ENCODE measurements at places on chromosomes 2 and 18.

- no peak for DNase-seq
Observed at GRCh38 chr2:168426861-168427260, 29.2 kb upstream of the CERS6 start.

GRCh38 chr2:241454837-241455485, 53.4 kb downstream of the STK25 start:
- DNase-seq, result no peak

GRCh38 chr2:42922790-42923579, 130.6 kb upstream of the HAAO start:
- no peak for DNase-seq

DNA sequence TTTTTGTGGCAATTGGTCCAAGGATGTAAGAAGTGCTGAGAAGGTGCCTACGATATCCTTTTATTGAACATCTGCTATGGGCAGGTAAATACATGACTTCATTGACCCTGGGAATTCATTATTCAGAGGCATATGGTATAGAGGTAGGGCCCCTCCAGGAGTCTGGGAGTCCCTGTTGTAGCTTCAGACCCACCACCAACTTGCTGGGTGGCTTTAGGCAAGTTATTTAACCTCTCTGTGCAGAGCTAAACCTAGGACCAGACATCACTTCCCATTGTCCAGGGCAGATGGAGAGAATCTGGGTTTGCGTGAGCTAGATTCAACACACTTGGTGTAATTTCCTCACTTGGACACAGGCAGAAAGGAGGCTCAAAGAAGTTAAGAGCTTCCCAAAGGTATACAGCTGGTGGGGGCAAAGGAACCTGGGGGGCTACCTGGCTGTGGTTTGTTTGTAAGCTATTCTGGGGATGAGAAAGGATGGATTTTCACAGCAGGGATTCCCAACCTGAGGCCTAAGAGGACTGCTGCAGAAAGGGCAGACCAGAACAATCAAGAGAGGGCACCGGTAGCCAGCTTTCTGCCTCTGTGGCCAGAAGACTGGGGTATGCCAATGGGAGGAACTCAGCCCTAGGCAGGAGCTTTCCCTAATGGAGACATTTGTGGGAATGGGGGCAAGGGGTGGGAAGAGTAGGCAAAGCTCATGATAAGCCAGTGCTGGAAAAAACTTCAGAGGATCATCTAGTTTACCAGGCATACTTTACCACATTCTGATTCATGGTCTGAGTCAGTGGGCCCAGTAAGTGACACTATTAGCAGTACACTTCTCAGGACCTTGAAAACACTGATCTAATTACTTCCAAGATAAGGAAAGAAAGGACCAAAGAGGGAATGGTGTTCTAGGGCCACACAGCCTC, 102.7 kb upstream of the SMAD2 start:
- no peak for DNase-seq

DNA sequence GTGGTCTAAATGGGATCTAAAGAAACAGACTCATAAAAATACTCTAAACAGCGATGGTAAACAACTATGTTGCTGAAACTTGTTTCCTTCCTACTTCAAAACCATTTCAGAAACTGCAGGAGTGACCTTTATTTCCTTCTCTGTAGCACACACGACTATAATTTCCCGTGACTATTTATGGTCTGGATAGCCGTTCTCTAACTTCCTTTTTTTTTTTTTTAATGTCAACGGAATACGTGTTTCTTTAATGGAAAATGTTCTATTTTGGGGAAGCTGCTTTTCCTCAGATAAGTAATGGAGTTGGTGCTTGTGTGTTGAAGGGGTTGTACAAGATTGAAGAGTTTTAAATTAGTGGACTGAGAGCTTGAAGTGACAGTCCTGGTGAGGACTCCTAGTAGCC, 224.1 kb downstream of the PHLPP1 start:
- DNase-seq, result no peak

- DNase-seq, result no peak
Observed at GRCh38 chr18:28581521-28582071, 404.7 kb upstream of the CDH2 start.

GRCh38 chr18:80154293-80154692, 45.2 kb downstream of the ADNP2 start:
- DNase-seq, result no peak

DNA sequence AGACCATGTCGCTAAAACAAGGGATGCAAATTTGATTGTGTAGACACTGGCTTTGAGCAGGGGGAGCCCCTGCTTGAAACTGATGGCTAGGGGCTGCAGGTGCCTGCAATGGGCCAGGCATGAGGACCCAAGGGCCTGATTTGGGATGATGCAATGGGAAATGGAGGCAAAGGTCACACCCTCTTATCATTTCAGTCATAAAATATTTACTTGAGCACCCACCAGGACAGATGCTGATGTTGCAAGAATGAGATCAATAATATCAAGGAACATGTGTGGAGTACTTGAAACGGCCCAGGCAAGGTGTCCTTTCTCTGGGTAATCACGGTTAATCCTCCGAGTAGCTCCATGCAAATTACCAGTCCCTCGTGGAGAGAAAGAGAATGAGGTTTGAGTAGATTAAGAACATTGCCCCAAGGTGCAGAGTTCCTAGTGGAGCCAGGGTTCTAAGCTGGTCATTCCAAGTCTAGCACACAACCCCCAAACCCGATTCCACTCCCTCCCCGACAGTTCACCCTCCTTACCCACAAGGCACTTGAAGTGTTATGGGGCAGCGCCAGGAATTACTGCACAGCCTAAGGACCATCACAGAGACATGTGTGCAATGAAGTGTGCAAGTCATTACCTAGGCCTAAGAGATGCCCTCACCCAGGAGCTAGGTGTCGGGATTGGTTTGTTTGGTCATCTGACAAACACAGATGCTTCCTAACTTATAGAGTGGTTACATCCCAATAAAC, 14.0 kb upstream of the TMBIM1 start:
- no peak for DNase-seq

- DNase-seq, result no peak
Observed at GRCh38 chr18:63303547-63303946, 16.0 kb downstream of the BCL2 start.

- DNase-seq, result no peak
Observed at GRCh38 chr18:43061816-43062215, 53.7 kb downstream of the RIT2 start.

DNA sequence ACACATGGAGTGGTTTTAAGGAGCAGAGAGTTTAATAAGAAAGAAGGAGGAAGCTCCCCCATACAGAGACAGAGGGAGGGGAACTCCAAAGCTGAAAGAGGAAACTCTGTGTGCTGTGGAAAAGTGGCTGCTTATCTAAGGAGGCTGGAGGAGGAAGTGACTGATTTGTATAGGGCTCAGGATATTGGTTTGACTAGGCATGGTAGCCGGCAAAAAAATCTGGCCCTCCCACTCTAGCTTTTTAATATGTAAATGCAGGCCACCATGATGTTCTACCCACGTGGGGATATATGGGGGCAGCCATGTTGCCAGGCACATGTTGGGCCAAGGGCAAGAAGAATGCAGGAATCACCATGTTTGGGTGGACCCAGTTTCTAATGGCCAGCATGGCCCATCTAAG, 64.3 kb downstream of the HNMT start:
- DNase-seq, result no peak

- DNase-seq, result no peak
Observed at GRCh38 chr2:36411962-36412444, 56.4 kb downstream of the CRIM1 start.

DNA sequence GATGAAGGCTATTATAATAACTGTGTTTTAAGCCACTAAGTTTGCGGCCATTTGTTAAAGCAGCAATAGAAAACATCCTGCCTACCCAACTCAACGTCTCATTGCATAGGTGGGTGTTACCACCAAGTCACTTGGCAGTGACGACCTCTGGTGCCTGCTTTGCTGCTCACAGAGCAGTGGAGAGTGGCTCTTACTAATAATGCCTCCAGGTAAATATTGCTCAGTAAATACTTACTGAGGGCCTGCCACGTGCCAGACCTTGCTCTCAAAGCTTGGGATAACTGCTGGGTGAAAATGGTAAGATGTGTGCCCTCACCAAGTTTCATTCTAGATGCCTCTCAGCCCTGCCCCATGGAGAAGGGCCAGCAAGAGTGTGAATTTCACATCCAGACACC, 27.7 kb downstream of the ITGA6 start:
- DNase-seq, result no peak

GRCh38 chr2:134137182-134137611, 116.7 kb upstream of the MGAT5 start:
- no peak for DNase-seq

DNA sequence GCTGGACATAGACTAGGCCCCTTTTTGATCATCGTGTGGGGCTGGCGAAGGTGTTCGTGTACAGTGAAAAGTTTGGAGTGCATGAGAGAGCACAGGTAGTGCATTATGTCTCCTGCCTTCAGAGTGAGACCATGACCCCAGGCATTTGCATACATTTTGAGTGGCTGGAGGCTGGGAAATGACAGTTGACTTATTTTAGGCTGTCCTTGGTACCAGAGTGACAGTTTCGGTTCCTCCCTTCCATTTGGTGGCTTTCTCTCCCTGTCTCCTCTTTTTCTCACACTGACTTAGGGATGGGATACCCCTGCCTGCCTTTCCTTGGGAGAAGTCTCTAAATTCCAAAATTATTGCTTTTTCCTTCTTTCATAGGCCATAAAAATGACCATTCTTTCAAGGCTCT, 20.1 kb downstream of the SERPINB12 start:
- DNase-seq, result no peak

DNA sequence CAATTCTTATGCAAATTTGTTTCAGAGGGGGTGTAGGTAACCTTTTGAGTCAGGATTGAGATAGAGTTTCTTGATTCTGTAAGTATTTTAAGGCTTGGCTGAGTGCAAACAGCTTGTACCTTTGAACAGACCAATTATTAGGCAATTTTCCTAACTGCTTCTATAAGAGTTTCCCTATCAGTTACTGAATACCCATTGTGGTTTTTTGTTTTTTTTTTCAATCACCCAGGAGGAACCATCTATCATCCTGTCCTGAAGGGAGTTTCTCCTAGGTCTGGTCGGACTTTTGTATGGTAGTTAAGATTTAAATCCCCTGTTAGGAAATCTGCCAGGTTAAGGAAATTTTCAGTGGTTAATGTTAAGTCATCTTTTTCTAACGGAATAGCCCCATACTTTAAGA, 319.4 kb upstream of the SLC39A10 start:
- no peak for DNase-seq

- no peak for DNase-seq
Observed at GRCh38 chr2:168667156-168667555, 135.3 kb upstream of the NOSTRIN start.

- no peak for DNase-seq
Observed at GRCh38 chr2:18677280-18677679, 87.9 kb upstream of the NT5C1B start.

- no peak for DNase-seq
Observed at GRCh38 chr2:192155511-192156118, 39.1 kb downstream of the TMEFF2 start.

DNA sequence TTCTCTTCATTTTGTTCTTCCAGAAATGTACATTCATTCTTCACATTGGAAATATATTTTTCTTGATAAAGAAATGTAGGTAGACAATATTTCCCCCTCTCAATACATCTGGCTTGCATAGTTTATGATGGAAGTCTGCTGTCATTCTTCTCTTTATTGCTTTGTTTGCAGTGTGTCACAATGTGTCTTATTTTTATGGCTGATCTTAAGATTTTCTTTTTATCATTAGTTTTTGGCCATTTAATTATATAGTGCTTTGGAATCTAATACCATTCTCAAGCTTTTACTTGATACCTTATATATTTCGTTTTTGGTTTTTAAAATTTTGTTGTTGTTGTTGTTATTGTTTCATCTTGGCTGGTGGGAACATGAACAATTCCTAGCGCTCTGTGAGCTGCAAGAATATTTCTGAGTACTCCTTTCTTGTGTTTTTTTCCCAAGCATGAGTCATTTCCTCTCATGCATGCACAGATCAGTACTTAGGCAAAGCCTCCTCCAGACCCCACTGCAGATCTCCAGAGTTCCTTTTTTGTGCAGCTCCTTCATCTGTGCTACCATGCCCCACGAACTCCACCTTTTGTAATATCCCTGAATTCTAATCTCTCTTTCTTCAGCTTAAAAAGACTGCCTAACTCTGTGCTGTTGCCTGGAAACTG, 13.7 kb upstream of the MMADHC start:
- DNase-seq, result no peak

DNA sequence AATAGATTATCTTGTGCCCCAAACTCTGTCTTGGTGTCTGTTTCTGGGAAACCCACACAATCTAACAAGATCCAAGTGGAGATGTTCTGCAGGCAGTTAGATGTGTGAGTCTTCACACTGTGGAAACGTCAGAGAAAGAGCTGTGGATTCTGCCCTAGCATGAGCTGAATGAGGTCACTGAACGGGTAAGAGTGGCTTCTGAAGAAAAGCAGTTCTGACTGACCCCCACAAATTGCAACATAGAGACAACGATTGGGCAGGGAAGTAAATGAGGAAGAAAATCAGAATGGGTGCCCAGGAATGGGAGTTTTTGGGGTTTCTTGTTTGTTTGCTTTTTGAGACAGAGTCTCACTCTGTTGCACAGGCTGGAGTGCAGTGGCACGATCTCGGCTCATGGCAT, 12.9 kb upstream of the RPL37A start:
- DNase-seq, result no peak

- DNase-seq, result no peak
Observed at GRCh38 chr2:136052369-136053362, 65.3 kb downstream of the CXCR4 start.

GRCh38 chr2:161107265-161107664, 53.0 kb upstream of the TANK start:
- DNase-seq, result no peak

DNA sequence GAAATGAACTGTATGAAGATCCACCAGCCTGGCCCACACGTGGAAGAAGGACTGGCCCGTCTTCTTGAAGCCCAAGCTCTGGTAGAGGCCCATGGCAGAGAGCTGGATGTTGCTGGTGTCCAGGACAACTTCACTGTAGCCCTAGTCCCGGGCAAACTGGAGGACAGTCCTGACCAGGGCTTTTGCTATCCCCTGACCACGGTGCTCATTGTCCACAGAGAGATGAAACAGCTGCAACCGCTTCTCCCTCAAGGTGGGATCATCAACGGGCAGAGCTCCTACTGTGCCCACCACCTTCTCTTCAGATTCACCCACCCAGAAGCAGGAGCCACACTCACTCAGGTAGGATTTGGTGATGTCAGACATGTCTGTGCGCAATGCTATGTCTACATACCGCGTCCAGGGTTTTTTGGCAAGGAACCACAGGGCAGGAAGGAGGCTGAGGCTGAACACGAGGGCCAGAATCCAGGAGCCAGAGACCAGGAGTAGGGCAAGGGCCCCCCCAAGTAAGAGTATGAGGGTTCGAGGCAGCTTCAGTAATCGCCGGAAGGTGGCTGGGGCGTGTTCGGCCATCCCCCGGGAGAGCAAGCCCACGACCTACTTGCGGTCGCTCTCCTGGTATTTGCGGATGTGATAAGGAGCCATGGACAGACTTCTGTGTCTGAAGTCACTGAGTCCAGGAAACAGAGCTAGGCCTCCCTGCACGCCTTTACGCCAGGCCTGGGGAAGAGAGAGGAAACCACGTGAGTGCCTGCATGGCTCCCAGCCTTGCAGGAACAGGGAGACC, 36.3 kb downstream of the TPRKB start:
- DNase-seq, result no peak

DNA sequence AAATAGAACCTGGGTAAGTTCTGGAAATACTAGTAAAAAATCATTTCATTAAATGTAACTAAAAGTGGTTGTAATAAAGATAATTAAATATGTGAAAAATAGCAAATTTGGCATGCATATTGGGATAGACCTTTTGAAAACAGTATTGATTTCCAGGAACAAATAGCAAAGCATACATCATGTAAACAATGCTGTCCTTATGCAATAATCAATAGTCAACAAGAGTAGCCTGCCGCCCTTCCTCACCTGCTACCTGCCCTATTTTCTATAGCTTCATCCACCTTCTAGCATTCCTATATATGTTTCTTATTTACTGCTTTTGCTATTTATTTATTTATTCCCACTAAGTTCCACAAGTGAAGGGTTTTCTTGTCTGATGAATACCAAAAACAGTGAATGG, 35.1 kb upstream of the KYNU start:
- DNase-seq, result no peak
